ENCODE measurements at places on chromosomes 16 and 17.

DNA sequence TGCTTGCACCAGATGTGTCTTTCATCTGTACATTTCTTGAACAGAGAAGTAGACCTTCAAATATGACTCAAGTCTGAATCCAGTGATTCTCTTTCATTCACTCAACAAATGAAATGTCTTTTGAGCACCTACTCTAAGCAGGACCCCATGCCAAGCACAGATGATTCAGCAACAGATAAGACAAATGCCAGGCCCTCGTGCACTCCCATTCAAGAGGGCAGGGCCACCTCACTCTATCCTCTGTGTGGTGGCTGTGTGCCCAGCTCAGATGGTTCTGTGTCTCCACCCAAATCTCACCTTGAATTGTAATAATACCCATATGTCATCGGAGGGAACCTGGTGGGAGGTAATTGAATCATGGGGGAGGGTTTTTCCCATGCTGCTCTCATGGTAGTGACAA lies 74.1 kb upstream of the NKD1 start:
- DNase-seq = no peak

GRCh38 chr17:75872434-75873351 lies 5.7 kb downstream of the TRIM47 start:
- no peak for DNase-seq

DNA sequence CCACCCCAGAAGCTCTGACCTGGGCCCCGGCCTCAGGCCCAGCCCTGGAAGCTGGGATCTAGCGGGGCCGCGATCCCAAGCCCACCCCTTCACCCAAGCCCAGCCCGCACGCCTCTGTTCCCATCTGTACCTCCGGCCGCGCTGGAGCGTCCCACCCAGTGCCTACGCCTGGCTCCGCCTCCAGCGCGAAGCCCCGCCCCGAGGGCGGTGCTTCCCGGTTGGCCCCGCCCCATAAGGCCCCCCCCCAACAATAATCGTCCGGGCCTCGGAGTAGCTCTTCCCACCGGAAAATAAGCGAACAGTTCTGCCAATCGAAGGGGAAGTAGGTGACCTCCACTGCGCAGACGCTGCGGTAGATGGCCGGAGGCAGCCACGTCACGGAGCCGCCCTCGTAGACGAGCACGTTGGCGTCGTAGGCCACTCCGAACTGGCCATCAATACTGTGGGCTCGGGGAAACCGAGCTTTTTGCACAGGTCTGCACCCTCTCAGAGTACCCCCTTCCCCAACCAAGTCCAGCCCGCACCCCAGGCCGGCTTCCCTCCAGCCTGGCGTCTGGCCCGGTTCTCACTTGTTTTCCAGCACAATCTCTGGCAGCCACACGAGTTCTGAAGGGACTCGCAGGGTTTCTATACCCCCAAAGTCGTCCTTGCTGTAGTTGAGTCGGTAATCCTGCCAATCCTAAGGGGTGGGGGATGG lies 1.1 kb downstream of the CHRNE start:
- no peak for DNase-seq

GRCh38 chr17:42843358-42843934 lies 934 bp upstream of the AOC2 start:
- no peak for DNase-seq

DNA sequence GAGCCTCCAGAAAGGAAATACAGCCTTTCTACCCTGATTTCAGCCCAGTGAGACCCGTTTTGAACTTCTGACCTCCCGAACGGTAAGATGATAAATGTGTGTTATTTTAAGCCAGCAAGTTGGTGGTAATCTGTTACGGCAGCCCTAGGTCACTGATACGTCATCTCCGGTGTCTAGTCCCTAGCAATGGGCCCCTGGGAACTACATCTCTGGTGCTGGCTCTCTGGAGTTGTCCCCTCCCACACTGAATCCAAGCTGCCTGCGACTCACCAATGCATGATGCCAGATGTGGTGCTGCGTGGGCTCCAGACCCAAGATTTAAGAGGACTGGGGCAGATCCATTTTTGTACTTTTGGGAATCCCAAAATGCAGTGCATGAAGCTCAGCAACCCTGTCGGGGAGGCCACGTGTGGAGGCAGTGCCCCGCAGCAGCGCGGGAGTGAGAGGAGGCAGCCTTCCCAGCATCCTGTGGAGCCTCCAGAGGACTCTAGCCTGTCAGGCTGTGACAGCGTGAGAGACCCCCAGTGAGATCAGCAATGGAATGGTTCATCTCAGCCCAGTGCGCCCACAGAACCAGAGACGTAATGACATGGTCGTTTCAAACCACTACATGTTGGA lies 43.6 kb upstream of the USP7 start:
- DNase-seq = no peak

DNA sequence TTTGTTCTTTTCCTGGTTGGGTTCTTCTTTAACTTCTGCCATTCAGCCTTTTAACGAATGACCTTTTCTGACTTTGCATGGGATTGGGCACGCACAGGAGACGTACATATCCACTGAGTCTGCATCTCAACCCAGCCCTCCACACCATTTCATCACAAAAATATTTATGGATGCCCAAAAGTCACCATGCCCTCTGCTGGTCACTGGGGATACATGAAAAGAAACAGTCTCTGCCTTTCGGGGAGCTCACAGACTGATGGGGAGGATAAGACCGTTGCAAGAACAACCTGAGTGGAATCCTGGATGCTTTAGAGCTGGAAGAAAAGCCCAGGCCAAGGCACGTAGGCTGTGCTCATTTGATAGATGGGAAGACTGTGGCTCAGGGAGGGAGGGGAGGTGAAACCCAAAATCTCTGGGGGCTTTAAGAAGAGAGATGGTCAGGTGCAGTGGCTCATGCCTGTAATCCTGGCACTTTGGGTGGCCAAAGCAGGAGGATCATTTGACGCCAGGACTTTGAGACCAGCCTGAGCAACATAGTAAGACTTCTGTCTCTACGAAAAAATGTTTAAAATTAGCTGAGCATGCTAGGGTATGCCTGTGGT lies 7.9 kb upstream of the MT2A start:
- DNase-seq = no peak

GRCh38 chr17:30093463-30094147 lies 23.0 kb upstream of the NSRP1 start:
- DNase-seq = peak; percentile 42

DNA sequence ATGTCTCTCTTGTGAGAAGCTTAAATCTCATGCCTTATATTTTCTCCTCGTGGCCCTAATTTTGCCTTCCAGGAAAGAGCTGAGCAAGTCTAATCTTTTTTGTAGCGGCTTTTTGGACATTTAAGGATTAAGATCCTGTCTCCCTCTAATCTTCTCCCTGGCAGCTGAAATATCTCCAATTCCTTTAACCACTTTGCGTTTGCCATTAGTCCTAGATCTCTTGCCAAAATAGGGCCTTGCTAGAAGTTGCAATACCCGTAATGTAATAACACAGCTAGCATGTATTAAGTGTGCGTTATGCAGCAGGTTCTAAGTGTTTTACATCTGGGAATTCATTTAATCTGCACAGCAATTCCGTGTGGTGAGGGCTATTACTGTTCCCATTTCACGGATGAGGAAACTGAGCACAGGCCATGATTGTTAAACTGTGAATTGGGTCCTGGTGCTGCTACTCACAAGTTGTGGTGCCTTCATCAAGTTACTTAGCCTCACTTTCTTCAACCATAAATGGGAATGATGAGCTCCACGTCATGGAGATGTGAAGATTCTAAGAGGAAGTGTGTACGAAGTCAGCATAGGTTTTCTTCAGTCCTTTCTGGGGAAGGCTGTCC lies 198.9 kb upstream of the ASIC2 start:
- no peak for DNase-seq

- DNase-seq = no peak
These were observed 868 bp downstream of the KCNJ12 start for GRCh38 chr17:21376759-21377690.

DNA sequence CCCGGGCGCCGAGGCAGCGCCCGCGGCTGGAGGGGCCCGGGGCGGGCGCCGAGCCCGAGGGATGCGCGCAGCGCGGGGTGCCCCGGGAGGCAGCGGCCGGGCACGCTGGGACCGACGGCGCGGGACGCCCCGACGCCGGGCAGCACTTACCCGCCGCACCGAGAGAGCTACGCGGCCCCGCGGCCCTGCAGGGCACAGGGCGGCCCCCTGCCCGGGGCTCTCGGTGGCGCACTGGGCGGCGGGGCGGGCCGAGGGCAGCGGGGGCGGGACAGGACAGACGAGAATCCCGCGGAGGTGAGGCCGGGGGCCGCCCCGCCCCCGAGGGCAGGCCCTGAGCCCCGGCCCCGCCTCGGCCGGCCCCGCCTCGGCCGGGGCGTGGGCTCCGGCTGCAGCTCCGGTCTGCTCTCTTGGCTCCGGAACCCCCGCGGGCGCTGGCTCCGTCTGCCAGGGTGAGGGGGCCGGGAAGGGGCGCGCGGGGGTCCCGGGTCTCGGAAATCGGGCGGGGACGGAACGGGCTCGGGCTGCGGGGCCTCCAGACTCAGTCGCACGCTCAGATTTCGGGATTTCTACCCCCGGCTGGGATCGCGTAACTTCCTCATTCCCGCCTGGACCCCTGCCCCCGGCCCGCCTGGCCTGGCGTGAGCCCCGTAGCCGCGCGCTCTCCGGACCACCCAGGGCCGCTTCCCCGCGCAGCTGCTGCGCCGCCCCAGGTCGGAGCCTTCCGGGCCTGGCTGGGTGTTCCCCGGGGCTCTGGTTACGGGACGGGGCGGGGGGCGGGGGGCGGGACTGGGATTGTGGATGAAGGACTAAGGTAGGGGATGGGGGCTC lies at the start of gene PLD2:
TSS of gene PLD2 (plus strand) at position 376 of the 828 bp plus-strand sequence. CDS start 621 bp downstream, outside the sequence.
- DNase-seq = no peak

- no peak for DNase-seq
These were observed 43.4 kb downstream of the ADCY7 start for GRCh38 chr16:50309527-50310307.

DNA sequence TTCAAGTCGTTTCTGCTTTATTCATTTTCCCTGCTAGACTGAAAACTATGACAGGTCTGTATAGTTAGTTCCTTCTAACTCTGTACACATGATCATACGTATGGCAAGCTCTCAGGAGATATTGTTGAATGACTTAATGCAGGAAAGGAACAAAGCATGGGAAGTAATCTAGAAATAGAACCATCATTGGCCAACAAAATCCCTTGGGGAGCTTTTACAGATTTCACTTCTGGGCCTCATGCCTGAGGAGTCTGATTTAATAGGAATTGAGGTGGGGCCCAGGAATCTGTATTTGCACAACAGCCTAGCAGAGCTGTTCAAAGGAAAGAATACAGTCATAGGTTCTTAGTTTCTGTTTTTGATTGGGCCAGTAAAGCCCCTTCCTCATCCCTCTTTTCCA lies 229.2 kb downstream of the MAP2K6 start:
- DNase-seq = no peak

DNA sequence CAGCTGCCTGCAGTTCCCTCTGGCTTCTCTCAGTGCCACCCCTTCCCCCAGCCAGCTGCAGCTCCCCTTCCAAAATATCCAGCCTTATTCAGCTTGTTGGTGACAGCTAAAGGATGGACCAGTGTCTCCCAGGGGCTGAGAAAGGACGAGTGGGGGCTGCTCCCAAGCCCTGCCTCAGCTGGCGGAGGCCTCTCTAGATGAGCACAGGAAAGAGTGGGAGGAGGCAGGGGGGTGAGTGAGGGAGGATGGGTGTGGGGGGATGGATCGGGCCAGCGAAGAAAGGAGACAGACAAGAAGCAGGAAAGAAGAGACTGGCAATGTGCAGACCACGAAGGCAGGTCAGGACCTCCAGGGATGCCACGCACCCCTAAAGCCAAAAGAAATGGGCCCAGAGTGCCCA lies 17.5 kb downstream of the PIPOX start:
- no peak for DNase-seq

GRCh38 chr16:606656-607307 lies 16.9 kb downstream of the RAB40C start:
- no peak for DNase-seq

DNA sequence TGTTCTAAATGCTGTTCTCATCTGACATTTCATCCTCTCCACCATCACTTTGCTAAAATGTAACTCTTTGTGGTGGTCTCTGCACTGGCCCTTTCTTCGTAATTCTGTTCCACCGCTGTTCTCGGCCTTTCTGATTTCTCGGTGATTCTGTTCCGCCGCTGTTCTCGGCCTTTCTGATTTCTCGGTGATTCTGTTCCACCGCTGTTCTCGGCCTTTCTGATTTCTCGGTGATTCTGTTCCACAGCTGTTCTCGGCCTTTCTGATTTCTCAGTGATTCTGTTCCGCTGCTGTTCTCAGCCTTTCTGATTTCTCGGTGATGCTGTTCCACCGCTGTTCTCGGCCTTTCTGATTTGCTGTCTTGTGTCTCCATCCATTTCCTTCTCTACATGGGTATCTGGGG lies 12.3 kb downstream of the FOXF1 start:
- no peak for DNase-seq

GRCh38 chr17:292016-292415 lies 60.6 kb downstream of the RPH3AL start:
- DNase-seq = no peak

- DNase-seq = no peak
These were observed 18.2 kb upstream of the RASL10B start for GRCh38 chr17:35713069-35713728.

GRCh38 chr16:3999479-4000325 lies 116.5 kb downstream of the ADCY9 start:
- no peak for DNase-seq

DNA sequence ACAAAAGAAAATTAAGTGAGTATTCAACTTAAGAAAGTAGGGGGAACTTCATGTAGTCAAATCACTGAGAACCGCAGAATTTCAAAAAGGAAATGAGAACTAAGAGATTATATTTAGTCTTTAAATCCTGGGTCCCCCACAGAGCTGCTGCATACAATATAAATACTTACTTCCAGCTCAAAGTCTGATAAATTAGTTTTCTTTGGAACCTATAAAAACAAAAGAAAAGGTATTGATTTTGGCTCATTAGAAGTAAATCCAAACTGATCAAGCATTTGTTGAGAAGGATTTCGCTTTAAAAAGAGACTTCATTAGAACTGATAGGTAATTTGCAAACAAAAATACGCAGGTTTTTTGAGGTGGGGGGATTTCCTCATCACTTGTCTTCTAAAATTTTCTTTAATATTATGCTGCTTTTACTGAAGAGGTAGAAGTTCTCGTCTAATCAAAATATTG lies 21.9 kb downstream of the PARN start:
- DNase-seq = no peak

DNA sequence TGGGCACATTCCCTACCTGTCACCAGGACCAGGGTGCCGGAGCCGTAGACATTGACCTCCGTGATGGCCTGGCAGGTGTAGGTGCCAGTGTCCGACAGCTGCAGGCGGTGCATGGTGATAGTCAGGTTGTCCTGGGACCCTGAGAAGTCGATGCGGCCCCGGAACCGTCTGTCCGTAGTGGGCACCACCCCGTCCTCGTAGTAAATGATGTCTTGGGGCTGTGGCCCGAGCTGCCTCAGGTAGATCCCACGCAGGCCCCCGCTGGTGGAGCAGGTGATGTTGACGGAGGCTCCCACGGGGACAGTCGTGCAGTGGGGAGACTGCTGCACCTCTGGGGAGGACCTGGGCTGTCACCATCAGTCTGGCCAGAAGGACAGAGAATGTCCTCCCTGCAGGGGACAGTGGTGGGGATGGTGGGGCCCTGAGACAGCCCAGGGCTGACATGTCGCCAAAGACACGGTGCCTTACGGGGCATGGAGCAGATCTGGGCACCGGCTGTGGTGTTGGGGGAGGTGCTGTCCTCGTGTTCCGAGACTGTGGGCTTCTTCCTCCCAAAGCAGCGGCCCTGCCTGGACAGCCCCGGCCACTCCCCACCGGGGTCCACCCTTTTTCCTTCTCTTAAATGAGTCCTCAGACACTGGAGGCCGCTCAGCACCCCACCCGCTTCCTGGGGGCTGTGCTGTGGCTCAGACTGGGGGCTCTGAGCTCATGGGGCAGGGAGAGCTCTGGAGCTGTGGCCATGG lies 586 bp downstream of the CD7 start:
- no peak for DNase-seq

GRCh38 chr17:1060991-1061390 lies 64.1 kb downstream of the TIMM22 start:
- DNase-seq = no peak

All from KG1 (cell line).